ENCODE measurements at places on chromosomes 4 and X.

- DNase-seq: peak; percentile 94
Observed at GRCh38 chr4:145618932-145619638, at the start of gene MMAA. Gene MMAA, plus strand, starts transcription at chr4:145619385. Its CDS starts 19,755 bp downstream, at chr4:145639140.

DNA sequence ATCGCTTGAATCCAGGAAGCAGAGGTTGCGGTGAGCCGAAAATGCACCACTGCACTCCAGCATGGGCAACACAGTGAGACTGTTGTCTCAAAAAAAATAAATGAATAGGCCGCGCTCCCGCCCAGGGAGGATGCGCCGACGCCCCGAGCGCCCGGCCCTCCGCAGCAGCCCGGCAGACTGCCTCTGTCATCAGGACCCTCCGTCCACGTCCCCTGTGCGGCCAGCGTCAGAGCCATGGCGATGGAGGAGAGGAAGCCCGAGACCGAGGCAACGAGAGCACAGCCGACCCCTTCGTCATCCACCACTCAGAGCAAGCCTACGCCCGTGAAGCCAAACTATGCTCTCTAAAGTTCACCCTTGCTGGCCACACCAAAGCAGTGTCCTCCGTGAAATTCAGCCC lies 21.4 kb downstream of the LIAS start:
- DNase-seq: no peak

GRCh38 chr4:182085051-182085480 lies 158.1 kb upstream of the TENM3 start:
- no peak for DNase-seq

- no peak for DNase-seq
Observed at GRCh38 chrX:40197071-40197470, 99.3 kb upstream of the BCOR start.

DNA sequence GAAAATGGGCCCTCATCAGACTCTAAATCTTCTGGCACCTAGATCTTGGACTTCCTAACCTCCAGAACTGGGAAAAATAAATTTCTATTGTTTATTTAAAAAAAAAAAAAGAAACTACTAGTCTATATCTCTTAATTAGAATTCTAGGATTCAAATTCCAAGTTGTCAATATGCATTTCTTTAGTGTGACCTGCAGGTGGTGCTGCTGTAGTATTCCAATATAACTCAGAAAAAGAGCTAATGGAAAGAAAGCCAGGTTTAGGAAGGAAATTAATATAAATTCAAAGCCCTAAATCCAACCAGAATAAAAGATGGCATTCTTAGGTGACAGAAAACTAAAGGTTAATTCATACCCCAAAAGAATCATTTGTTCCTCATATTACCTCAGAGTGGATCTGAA lies 80.0 kb upstream of the NALF2 start:
- peak; percentile 60 for DNase-seq

GRCh38 chrX:33062041-33062440 lies 149.3 kb downstream of the DMD start:
- DNase-seq: no peak

DNA sequence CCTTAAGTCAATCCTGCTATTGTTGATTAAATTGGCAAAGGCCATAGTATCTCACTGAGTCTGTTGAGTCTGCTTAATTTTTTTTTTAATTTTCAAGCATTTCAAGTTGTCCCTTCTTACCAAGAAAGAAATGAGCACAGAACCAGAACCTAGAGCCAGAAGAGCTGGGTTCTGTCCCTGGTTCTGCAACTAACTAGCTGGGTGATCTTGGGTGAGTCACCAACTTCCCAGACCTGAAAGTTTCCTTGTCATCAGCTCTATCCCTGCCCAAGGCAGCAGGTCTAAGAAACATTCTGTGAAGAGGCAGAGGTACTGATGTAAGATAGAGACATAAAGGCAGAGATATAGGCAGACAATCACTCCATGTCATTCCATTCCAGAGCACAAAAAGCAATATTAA lies 17.3 kb downstream of the TEC start:
- no peak for DNase-seq

DNA sequence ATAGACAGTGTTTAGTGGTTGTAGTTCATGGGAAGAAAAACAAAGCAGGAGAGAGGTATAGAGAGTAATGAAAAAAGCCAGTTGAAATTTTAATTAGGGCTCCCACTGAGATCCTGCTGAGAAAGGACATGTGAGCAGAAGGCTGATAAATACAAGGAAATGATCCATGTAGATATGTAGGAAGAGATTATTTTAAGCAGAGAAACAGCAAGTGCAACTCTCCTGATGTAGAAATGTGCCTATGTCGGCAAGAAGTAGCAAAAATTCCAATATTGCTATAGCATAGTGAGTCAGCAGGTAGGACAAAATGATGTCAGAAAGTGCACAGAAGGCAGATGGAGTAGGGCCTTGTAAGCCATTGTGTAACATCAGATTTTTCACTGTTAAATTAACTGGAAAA lies 1027.3 kb downstream of the PCDH18 start:
- no peak for DNase-seq

DNA sequence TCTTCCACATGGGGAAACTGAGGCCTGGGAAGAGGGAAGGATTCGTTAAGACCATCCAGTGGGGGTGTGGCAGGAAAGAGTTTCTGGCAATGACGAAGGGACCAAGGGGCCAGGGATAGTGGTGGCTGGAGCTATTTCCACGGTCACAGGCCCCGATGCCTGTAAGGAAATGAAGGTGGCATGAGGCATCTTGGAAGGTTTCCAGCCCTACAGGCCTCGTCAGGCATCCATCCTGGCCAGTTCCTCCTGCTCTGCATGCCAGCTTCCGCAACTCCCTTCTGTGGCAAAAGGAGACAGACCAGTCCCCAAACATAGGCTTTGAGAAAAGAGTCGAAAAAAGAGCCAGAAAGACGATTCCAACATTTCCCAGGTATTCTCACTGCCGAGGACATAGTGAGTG lies 9.2 kb upstream of the C4orf50 start:
- DNase-seq: no peak

DNA sequence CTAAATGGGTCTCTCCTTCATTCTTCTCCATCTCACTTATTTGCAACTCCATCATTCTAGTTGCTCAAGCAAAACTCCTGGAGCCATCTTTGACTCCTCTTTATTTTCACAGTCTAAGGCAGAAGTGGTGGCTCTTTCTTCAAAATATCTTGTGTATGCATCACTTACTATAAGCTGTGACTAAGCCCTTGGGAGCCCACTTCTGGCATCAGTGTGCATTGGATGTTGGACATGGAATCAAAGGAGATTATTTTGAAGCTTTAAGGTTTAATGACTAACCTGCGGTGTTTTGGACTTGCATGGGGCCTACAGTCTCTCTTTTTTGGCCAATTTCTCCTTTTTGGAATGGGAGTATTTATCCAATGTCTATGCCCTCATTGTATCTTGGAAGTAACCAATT lies 276.8 kb downstream of the SPOCK3 start:
- DNase-seq: no peak

DNA sequence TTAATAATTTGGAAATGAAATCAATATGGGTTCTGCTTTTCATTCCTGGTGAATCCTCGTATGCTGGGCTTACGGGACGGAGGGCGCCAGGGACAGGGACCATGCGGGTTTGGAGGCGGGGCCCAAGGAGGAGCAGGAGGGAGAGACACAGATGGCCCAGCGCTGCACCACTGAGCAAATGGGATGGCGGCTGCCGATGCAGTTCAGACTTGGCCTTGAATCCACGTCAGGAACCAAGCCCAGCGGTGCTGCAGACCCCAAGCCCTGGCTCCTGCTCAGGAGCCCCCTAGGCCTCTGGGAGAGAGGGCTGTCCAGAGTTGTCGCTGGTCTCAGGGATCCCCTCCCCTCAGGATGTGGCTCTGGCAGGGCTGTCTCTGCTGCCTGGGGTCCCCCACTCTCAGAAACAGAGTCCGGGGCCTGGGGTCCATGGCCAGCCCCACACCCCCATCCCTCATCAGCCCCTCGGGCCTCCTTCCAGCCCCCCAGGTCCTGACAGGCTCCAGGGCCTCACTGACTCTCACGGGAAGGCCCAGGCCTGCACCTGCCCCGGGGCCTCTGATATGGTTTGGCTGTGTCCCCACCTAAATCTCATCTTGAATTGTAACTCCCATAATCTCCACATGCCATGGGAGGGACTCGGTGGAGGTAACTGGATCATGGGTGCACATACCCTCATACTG lies 75.2 kb downstream of the FAM53A start:
- peak; percentile 57 for DNase-seq

- DNase-seq: no peak
Observed at GRCh38 chr4:180304321-180304720, 1938.9 kb upstream of the TENM3 start.

DNA sequence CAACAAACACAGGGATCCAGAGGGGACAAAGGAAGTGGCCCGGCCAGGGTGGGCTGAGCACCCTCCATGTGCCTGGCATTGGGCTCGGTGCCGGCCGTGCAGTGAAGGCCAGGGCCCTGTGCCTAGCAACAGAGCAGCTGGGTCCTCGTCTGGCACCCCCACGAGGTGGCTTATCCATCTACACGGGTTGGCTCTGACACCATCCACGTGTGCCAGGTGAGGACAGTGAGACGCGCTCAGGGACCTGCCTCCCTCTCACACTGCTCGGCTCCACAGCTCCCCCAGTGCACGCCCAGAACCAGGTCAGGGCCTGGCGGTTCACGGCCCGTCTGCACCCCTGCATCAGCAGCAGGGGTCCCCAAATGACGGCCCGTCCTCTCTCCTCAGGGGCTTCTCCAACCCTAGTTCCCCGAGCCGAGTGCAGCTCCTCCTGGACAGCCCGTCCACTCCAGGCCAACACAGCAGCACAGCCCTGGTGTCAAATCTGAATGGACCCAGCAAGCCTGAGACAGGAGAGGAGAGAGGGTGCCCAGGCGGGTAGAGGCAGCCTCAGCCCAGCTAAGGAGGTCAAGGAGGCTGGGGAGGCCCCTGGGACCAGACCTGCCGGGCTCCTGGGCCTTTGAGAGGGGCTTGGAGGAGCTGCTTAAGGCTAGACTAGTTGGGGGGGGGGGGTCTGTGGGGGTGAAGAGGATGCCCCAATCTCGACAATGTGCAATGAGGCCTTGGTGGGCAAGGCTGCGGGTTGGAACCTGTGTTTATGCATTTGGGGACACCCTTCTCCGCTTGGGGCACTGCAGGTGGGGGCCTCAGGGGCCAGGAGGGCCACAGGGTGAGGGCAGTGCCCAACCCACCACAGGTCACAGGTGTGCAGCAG lies 113.6 kb downstream of the FAM53A start:
- no peak for DNase-seq

GRCh38 chr4:154478547-154478946 lies 13.1 kb downstream of the DCHS2 start:
- no peak for DNase-seq

- no peak for DNase-seq
Observed at GRCh38 chr4:95939141-95939540, 99.2 kb downstream of the PDHA2 start.

- no peak for DNase-seq
Observed at GRCh38 chr4:14879683-14880082, 122.6 kb upstream of the CPEB2 start.

- no peak for DNase-seq
Observed at GRCh38 chr4:106370214-106370613, 1.6 kb upstream of the GIMD1 start.

GRCh38 chrX:45479196-45479834 lies 278.6 kb upstream of the DIPK2B start:
- DNase-seq: no peak

- DNase-seq: peak; percentile 61
Observed at GRCh38 chrX:154750301-154751202, at the start of gene GAB3. Gene GAB3, minus strand, starts transcription at chrX:154751077. Its CDS starts 52 bp downstream, at chrX:154751025.

GRCh38 chr4:189029976-189030504 lies 890.8 kb downstream of the TRIML1 start:
- no peak for DNase-seq

GRCh38 chrX:41491267-41492004 lies 44.3 kb downstream of the NYX start:
- DNase-seq: no peak

- no peak for DNase-seq
Observed at GRCh38 chr4:10671366-10671765, 13.2 kb downstream of the CLNK start.

DNA sequence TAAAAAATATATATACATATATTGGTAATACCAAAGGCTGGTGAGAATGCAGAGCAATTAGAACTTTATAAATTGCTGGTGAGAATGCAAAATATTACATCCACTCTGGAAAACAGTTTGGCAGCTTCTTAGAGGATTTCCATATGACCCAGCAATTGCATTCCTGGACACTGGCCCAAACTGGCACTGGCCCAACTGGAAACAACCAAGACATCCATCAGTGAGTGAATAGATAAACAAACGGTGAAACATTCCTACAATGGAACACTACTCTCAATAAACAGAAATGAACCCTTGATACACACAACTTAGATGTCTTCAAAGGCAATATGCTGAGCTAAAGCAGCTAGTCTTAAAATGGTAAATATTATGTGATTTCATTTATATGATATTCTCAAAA lies 524.2 kb downstream of the IQCM start:
- no peak for DNase-seq

DNA sequence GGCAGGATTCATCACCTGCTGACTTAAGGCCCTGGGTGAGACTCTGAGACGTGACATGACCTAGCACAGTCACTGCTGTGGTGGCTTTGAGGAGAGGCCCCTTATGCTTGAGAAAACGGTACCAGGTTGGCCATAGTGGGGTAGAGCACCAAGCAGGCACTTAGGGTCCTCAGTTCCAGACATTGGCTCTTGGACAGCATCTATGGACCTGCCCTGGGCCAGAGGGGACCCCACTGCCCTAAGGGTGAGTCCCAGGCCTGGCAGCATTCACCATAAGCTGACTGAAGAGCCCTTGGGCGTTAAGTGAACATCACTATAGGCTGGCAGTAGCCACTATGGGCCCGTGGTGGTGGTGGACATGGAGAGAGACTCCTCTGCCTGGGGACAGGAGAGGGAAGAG lies 78.7 kb downstream of the FNIP2 start:
- DNase-seq: no peak

- DNase-seq: no peak
Observed at GRCh38 chrX:147183161-147183560, 368.6 kb upstream of the CXorf51A start.

DNA sequence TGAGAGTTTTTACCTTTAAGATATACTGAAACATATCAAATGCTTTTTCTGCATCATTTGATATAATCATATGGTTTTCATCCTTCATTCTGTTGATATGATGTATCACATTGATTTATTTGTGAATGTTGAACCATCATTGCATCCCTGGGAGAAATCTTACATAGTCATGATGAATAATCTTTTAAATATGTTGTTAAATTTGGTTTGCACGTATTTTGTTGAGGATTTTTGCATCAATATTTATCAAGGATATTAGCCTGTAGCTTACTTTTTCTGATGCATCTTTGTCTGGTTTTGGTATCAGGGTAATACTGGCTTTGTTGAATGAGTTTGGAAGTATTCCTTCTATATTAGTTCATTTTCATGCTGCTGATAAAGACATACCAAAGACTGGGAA lies 541.4 kb downstream of the TLL1 start:
- no peak for DNase-seq

- no peak for DNase-seq
Observed at GRCh38 chr4:53919535-53919934, 144.9 kb downstream of the CHIC2 start.

DNA sequence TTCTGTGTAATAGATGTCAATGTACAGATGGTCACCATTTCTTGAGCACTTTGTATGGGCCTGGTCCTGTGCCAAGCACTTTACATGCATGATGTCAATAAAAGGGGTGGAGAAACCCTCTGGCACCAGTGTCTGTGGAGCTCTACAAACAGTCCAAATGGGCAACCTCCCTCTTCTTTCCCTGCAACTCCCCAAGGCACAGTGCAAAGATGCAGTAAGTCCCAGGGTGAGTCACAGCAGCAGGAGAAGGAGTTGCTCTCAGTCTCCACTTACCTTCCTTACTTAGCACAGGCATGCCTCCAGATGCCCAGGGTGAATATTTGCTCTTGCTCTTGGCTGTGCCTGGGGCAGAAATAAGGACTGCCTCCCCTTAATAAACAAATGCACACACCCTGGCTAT lies 4.3 kb downstream of the OCIAD2 start:
- no peak for DNase-seq

GRCh38 chr4:18419780-18420179 lies 398.2 kb upstream of the LCORL start:
- no peak for DNase-seq

Data from NCI-H82 (cell line).